ENCODE measurements at places on chromosomes 4 and X.

- DNase-seq: no peak
Observed at GRCh38 chr4:139915037-139915436, 238.9 kb downstream of the MAML3 start.

DNA sequence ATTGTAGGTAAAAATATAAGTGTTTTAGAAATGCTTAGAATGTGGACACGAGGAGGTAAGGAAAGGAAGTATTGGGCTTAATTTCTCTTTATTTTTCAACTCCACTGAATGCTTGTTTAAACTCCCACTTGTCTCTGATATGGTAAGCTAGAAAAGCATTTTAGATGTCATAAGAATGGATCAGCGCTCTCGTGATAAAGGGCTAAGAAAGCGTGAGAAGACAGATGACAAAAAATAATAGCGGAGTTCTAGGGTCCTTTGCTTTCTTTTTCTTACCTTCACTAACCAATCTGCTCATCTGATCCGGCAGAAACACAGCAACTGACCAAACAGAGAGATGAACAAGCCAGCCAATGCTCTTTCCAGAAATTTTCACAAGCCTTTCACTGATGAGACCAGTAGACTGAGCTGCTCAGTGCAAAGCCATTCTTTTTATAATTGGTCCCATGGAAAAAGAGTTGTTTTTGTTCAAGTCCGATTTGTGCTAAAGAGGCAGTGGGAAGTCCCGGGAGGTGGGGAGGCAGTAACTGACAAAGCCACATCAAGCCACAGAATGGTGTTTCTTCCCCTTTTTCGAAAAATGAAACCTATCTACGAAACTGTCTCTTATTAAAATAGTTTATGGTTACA, at the start of gene TASL:
TASL (minus strand) TSS at position 405 of the 630 bp plus-strand sequence. CDS start 17,411 bp downstream, outside the sequence.
- no peak for DNase-seq

DNA sequence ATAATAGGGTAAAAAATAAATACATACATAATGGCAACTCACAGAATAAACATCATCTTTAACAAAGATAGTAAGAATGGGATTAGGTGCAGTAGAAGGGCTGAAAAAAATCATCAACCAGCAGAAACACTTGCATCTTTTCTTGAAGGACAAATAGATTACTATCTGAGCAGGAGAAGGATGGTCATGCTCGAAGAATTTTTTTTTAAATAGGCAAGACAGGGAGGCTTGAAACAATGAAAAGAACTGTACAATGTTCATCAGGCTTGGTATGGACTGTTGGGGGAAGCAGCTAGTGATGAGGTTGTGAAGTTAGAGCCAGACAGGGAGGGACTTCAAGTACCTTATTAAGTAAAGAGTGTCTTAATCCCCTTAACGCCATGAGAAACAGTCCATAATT, 167.4 kb upstream of the LDB2 start:
- no peak for DNase-seq

GRCh38 chrX:14594521-14594920, 65.2 kb downstream of the GLRA2 start:
- DNase-seq: no peak

GRCh38 chr4:27429364-27429871, 568.8 kb downstream of the STIM2 start:
- no peak for DNase-seq
